ENCODE measurements at places on chromosomes 5 and 9.
A peak's percentile ranks its signal among the peaks of the same experiment; 100 is the strongest.

DNA sequence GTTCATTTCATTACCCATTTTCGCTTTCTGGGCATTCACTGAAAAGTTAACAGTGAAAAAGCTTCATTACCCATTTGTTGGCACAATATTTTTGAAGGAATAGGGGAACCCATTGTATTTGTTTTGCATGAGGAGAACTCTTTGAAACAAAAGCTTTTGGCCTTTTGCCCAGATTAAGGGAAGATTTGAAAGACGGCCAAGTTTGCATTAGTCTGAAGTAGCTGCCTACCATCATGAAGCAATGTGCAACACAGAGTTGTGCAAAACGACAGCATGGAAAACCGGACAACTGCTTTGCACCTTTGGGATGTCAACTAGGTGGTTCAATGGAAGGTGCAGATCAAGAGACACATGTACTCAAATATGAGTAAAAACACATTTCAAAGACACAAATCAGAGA is 84.9 kb downstream of the TRPM3 start:
- DNase-seq: no peak

- no peak for DNase-seq
Observed at GRCh38 chr9:68974901-68975300, 39.0 kb downstream of the PRKACG start.

- DNase-seq: no peak
Observed at GRCh38 chr5:31443572-31443971, 88.3 kb downstream of the DROSHA start.

DNA sequence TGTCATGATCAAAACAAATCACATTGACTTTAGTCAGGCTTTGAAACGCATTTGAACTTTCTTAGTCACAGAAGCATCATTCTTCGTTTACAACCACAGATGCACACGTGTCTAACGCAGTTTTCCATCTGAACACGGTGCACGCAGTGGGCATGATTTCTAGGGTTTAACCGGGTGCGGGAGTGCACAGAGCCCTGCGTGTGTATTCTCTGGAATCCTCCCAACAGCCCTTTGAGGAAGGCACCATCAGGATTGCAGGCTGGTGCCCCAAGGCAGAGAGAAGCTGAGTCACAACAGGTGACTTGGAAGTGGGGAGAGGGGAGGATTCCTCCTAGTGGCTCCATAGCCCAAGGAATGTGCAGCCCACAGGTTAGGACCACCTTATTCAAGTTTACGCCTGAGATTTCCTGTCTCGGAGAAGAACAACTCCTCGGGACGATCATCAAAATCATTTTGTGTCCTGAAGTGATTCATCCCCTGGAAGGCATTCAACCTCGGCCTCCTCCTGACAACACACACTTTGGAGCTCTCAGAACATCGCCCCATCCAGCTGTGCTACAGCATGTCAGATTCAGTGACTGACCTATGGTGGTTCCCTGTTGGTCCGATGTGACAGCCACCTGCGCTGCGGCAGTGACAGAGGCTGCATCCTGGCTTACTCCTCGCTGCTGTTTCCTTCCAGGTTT is 13.1 kb downstream of the ROPN1L start:
- no peak for DNase-seq

DNA sequence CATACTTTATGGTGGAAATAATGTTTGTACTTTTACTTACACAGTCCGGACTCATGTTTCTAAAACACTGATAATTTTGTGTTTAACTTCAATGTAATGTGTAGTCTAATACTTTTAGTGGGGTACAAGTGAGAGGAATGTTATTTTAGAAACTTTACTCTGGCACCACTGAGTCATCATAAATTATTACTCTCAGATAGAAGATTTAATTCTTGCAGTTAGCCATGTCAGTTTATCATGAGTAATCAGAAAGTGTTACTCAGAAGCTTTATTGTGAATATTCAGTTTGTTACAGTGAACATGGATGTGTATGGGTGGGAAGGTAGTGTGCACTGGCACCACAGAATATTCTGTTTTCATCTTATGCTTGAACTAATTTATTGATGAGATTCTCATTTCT is 20.0 kb downstream of the OGN start:
- no peak for DNase-seq

- DNase-seq: no peak
Observed at GRCh38 chr5:97135868-97136267, 6.5 kb downstream of the LIX1 start.

DNA sequence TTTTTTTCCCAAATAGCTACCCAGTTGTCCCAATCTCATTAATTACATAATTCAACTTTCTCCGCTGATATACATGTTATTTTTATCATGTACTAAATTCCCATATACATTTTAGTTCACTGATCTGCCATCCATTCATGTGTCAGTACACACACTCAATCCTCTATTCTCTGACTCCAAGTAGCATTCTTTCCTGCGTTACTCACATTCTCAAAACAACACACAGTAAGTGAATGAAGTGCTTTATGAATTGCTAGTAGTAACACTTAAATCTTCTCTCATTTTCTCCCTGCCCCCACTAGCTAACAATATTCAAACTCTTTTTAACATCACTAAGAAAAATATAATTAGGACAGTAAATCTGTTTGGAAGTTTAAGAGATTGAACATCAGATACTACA is 8.9 kb downstream of the ZNF366 start:
- DNase-seq: no peak

GRCh38 chr5:68714810-68715209 is 379.0 kb upstream of the SLC30A5 start:
- no peak for DNase-seq

GRCh38 chr9:129868872-129869486 is 33.7 kb downstream of the USP20 start:
- DNase-seq: no peak

GRCh38 chr9:127971357-127972235 is 9.2 kb downstream of the EEIG1 start:
- no peak for DNase-seq

GRCh38 chr9:131651599-131651998 is 88.3 kb downstream of the RAPGEF1 start:
- DNase-seq: no peak

DNA sequence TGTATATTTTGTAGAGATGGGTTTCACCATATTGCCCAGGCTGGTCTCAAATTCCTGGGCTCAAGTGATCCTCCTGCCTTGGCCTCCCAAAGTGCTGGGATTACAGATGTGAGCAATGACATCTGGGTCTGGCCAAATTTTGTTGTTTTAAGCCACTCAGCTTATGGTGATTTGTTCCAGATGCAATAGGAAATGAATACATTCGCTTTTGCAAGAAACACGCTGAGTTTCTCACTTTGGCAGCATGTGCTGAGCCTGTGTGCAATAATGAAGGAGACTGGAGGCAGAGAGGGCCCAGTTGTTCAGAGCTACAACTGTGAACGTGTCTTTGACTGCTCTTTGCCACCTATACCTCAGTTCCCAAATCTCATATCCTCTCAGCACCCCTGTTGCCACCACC is 56.4 kb downstream of the KIF4B start:
- no peak for DNase-seq

DNA sequence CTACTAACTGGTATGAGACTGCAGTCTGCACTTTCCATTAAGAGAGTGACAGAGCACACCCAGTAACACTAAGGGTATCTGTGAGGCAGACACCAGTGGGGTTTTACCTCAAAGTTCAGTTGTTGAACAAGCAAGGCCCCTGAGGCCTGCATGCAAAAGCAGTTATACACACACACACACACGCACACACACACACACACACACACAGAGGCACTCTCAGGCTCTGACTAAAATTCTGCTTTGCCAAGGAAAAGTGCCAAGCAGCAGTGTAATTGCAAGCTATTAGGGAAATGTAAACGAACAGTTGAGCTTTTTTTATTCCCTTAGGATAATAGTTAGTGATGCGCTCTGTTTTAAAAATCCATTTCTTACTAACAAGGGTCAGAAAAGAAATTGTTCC is 377.1 kb downstream of the SPOCK1 start:
- DNase-seq: no peak

GRCh38 chr5:137792303-137792702 is 38.1 kb upstream of the HNRNPA0 start:
- no peak for DNase-seq

DNA sequence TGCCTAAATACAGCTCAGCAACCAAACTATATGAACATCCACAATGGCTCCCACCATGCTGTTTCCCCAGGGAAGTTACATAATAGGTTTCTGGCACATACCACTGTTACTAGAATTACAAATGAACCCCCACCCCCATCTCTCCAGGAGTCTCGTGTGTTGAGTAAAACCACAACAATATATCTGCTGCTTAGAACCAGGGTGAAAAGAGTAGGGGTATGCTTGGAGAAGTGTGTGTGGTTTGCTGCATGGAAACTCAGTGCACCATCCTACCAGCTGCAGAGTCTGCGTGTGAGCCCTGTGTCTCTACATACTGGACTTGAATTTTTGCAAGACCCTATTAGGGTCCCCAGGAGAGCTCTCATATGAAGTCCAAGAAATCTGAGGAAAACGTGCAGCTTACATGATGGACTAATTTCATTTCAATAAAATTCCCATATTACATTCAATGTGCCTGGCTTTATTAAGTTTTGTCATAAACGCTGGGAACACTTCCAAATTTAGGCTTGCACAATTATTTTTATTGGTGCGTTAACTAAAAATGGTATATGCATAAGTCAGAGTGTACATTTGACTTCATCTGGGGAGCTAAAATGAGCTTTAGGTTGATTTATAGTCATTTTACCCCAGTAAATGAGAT is 104.5 kb upstream of the NFIB start:
- DNase-seq: no peak

GRCh38 chr5:54804086-54804485 is 181.3 kb downstream of the ESM1 start:
- no peak for DNase-seq

- DNase-seq: no peak
Observed at GRCh38 chr5:151870820-151871219, 53.8 kb downstream of the GLRA1 start.

DNA sequence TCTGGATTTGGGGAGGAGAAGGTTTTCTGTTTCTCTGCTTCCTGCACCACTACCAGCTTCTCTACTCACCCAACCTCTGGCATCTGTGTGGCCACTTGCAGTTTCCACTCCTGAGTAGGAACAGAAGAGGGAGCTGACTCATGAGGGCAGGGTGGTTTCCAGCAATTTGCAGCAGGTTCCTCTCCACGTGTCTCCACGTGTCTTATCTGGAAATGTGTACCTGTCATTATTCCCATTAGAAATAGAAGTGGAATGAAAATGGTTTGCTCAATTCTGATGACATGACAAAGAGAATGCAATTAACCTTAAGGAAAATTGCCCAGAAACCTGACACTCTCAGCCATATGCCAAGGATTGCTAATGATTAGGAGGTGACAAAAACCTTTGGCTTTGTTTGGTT is 33.0 kb downstream of the EGFLAM start:
- DNase-seq: no peak

DNA sequence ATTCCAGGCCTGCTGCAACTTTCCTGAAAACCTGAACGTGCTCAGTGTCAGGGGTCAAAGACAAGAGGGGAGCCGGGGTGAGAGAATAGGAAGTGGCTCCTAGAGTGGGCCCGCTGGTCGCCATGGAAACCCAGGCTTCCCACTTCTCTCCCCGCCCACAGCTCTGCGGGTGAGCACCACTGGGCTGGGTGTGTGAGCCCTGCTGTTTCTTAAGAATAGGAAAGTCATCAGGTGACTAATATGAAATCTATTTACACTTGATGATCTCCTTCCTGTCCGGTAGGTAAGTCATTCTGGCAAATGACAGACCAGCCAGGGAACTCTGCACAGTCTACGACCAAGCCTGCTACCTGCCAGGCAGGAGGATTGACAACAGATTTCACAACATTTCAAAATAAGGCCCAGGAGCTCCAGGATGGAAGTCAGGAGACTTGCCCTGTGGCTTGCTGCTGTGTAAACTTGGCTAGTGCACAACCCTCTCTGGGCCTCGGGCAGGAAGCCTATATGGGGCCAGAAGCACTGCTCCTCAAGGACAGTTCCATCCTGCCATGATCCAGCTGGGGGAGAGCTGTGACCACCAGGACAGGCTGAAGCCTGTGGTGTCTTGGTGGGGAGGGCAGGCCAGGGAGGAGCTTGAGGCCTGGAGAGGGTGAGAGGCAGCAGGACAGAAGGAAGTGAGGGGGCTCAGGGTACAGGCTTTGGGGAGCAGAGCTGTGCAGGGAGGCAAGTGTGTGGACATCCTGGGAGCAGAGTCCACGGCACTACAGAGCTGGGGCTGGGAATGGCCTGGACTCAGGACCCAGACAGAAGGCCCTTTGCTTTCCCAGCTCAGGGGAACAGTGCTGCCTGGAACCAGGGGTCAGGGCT is 60.6 kb downstream of the SHB start:
- peak; percentile 26 for DNase-seq
